ENCODE measurements at places on chromosomes 1 and 21.

- DNase-seq, result no peak
Measured at GRCh38 chr1:39639305-39640130, at the start of gene HEYL. Gene HEYL (minus strand): TSS chr1:39639643. CDS start chr1:39639625, 18 bp downstream.

DNA sequence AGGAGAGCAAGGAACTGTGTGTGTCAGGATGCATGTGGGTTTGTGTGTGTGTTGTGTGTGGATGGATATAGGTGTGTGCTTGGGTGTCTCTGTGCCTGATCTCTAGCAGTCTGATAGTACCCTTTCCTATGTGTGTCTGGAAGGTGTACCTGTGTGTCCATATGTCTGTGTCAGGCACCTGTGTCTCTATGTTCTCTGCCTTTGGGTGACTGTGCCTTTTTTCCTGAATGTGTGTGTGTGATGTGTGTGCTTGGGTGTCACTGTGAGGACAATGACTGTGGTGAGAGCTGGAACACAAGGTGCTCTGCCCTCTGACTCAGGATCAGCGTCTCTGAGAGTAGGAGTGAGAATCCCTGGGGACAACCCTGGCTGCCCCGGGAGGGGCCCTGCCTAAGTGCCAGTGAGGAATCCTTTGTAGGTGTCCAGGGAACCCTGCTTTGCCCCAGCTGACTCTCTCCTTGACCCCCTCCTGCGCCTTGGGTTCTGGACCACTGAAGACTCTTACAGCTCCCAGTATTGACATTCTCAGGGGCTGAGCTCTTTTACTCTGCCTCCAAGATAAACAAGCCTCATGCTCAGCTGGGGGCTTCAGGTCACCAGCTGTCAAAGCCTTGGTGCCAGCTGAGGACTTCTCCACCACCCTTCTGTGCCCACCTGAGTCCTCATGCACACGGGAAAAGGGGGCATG, 735 bp upstream of the EFNA3 start:
- no peak for DNase-seq

- DNase-seq, result peak; percentile 1
Measured at GRCh38 chr21:35963920-35964451, 96.3 kb downstream of the SETD4 start.

DNA sequence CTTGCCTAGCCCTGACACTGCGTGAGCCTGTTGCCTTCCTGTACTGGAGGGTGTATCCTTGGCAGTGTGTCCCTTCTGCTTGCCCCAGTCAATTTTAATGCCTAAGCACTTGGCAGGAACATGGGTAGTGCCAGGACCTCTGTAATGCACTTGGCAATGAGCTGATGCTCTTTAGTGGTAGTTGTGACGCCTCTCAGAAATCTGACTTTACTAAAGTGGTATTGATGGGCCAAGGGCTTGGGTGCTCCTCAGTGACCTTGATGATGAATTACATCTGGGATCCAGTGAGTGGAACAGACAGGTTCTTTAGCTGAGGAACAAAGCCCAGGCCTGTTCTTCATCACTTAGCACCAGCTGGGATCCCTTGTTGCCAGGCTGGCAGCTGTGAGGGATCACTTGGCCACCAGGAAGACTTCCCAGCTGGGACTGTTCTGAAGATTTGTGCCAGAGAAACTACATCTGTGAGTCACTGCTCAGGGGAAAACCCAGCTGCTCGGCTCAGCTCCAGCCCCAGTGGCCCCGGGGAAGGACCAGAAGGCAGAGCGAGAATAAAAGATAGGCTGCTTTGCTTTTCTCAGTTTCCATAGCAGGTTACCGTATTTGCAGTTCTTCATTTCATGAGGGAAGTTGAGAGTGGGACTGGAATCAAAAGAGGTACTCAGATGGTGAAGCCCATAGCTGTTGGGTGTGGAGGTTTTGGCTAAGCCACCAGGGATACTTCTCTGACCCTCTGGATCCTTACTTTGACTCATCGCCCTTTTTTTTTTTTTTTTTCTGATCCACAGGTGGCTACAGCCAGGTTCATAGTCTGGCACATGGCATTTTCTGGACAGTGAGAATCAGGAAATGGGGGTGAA, 28.5 kb upstream of the KCNA2 start:
- peak; percentile 86 for DNase-seq

DNA sequence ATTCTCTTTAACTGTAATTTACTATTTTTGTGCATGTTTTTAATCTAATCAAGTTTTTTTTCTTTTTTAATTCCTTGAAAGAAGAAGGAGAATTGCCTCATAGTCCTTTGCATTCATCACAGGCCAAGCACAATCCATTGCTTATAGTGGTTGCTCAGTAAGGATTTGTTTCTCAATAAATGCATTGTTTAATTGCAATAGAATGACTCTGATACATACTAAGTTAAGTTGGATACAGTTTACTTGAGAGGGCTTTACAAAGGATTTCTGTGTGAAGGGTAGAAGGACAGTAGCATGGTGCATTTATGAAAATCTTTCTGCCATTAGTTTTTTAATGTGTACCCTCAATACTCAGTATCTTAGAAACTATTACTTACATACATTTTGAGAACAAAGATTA, 186.2 kb downstream of the LRRIQ3 start:
- no peak for DNase-seq

Measured in HCEC 1CT (cell line).